Stimulated activated CD8-positive, alpha-beta memory T cell treated with anti-CD3 and anti-CD28 coated beads, Interleukin-4, amount 100 ng/mL, for 4 hours (primary cell): ENCODE measurements at places on chromosomes 11 and 22.

GRCh38 chr11:64598106-64598796 is 7.2 kb downstream of the SLC22A12 start:
- DNase-seq = no peak

GRCh38 chr22:50176850-50177536 is 6.5 kb downstream of the PANX2 start:
- DNase-seq = no peak

DNA sequence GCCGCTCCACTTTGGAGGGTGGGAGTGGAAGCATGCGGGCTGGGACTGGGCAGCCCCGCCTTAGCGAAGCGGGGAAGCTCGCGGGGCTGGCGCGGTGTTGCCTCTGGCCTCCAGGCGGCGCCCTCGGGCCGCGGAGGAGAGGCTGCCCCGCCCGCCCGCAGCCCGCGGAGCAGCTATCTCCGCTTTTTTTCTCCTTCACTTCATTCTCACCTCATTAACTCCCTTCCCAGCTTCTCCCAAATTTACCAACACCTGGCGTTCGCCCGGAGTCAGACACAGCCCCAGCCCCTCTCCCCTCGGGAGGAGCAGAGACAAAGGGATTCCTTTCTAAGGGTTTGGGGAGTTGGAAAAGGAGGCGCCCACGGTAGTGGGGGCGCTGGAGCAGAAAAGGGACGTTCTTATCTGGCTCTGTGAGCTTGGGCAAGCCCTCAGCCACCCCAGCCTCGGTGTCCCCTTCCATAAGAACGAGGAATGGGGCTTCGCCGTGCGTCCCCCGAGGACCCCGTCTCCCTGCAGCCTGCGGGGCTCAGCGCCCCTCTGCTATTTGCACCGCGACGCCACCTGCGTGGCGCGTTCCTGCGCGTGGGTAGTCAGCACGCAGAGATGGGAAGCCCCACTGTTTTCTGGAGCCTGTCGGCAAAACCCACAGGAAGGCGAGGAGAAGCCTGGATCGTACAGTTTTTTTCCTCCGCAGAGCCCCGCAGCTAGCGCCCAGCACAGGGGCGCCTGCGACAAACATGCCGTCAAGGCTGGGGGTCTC is 1.5 kb upstream of the WNT11 start:
- peak; percentile 40 for DNase-seq

GRCh38 chr11:69746752-69747742 is 28.1 kb downstream of the FGF4 start:
- no peak for DNase-seq

- no peak for DNase-seq
Observed at GRCh38 chr22:32957200-32957803, 100.9 kb downstream of the SYN3 start.

DNA sequence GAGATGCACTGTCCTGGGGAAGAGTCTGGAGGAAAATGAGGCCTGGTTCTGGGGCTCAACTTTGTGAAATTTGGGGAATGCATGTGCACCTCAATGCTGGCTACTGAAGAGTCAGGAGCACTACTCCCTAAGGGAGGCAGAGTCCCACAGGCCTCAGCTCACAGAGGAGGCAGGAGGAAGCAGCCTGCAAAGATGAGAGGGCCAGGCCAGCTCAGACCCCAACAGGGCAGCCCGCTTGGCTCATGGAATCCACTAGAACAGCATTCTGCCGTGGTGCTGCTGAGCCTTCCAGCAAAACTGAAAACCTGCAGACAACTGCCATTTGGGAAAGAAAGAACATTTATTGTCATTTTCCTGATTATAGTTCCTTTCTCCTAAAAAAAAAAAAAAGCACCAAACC is 300.5 kb downstream of the CTTN start:
- DNase-seq = no peak

- no peak for DNase-seq
Observed at GRCh38 chr11:2805388-2806056, 80.1 kb downstream of the CDKN1C start.
